NCI-H2081 (cell line): ENCODE measurements at places on chromosomes 3 and 15.

DNA sequence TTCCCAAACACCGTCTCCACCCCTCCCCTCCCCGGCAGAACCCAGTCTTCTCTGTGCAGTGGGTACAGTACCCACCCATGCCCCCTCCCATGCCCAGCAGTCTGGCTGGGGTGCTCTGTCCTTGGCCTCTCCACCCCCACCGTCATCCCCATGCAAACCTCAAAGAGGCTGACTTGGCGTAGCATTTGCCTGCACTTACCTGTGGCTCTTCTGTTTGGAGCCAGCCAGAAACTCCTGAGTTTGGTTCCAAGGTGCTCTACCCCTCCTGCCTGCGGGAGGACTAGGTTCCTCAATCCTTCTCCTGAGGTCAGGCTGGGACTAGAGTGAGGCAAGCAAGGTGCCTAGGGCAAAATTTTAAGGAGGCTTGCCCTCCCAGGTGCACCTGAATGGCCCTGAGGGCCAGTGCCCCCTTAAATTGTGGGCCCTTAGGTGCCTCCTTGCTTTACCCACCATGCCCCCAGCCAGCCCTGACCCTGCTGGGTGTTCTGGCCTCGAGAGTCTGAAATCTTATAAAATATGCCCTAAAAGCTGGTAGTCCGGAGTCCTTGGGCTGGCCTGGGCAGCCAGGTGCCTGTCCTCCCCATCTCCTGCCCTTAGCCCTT, 47.1 kb upstream of the C15orf39 start:
- DNase-seq = no peak

- DNase-seq = no peak
These were observed 377.7 kb upstream of the GOLIM4 start for GRCh38 chr3:168473334-168473890.

- DNase-seq = no peak
These were observed 12.2 kb downstream of the RRP9 start for GRCh38 chr3:51929420-51930003.

DNA sequence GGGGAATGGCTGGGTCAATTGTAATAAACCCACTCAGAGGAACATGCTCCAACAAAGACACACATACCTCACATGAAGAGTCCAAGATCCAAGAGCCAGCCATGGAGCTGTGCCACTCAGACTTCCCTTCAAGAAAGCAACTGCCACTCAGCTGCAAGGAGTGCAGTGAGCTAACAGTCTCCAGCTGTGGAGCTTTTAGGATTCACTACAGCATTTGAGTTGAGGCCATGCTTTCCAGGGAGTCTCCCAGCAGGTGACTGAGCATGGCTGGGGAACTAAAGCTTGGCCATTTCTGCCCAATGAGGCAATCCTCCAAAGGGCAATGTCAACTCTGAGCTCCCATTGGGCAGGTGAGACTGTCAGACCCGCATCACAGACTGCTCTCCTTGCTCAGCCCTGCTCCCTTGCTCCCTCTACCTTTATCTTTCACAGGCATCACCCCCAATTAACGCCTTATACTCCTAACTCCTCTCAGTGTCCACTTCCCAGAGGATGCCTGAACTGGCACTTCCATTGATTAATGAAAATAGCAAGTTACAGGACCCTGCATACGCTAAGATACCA, 165.3 kb upstream of the CTNNB1 start:
- no peak for DNase-seq

DNA sequence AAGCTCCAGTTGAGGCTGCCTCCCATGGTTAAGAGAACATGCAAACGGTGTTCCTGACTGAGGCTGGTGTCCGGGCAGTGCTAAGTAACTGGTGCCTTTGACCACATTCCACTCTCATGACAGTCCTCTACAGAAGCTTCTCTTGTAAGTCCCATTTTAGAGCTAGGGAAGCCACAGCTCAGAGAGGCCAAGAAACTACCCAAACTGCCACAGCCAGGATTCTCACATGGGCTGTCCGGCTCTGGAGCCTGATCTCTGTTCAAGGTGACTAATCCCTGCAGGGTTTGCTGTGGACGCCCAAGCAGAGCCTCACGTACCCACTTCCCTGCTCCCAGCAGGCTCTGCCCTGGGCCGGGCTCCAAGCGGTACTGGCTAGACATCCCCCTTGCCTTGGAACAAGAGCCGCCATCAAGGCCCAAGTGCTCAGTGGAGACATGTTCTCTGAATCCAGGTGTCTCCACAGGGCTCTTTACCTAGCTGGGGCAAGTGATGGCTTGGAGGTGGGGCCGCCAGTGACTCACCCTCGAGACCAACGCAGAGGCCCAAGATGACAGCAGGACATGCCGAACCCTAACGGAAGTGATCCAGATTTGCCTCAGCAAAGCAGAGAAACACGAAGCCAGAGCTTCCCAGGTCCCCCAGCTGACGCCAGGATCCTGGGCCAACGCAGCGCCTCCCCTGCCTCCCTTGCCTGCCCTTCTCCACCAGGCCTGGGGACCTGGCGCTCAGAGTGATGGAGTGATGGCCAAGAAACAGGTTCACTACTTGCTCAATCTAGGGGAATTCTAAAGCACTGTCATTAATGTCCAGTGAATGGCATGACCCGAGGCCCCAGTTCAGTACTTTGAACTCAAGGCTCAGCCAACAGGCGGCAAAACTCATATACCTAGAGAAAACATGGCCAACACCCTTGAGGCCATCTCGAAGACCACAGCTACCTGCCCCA, 24.4 kb downstream of the KLHL25 start:
- no peak for DNase-seq

DNA sequence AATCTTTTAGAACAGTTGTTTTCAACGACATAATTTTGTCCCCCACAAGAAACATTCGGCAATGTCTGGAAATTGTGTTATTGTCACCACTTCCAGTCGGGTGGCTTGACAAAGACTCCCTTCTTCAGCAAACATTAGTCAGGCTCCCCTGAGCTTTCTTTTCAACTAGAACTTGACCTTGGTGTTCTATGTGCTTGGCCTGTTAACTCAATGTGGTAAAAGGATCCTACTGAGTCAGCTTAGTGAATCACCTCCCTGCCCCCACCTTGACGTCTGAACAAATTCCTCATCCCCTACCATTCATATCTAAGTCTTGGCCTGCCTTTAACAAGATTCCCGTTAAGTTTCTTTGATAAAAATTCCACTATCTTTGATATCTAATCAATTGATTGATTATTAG, 465.0 kb upstream of the ROBO1 start:
- DNase-seq = no peak

DNA sequence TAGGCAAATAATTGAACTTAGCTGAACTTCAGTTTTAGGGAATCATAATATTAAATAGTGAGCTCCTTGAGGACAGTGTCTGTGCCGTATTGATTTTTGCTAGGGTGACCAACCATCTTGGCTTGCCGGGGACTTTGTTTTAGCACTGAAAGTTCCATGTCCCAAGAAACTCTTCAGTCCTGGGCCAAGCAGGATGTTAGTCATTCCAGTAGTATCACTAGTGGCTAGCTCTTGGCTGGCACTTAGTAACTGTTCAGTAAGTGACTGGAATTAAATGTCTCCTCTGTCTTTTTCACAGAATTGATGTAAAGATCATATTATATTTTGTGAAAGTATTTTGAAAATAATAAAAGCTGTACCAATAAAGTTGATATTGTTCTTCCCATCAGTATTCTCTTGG, 42.3 kb downstream of the RSRC1 start:
- no peak for DNase-seq

GRCh38 chr3:45592830-45593707, 1.5 kb upstream of the LIMD1 start:
- DNase-seq = peak; percentile 91
